ENCODE measurements at places on chromosomes 7 and 10.

- DNase-seq, result no peak
Observed at GRCh38 chr7:131720703-131721102, 164.3 kb upstream of the PODXL start.

GRCh38 chr7:116511552-116512519 lies 12.3 kb downstream of the CAV2 start:
- no peak for DNase-seq

DNA sequence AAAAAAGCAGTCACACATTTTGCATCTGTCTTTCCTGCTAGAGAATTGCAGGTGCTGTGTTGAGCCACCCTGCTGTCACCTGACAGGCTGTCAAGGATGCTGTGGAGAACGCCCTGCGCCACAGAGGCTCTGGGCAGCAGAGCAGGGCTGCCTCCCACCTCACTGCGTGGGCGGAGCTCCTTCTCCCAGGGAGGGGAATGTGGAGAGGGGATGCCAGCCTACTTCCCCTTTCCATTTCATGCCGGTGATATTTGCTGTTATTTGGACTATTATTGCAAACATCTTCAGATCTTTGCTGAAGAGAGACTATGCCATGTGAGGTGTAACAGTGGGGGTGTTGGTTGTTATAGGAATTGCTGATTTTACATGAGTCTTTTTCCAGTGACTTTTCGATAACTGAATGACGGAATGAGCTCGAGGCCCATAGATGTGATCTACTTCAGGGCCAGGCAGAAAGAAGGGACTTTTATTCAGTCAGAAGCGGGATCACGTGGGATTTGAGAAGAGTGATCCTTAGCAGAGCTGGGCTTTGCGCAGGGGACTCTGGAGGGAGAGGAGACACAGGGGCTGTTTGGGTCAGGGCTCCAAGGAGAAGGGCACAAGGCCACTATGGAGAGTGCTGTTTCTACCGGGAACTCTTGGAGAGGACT lies 13.6 kb upstream of the PRKAG2 start:
- no peak for DNase-seq

GRCh38 chr7:90227259-90227658 lies 15.7 kb downstream of the STEAP2 start:
- DNase-seq, result no peak

DNA sequence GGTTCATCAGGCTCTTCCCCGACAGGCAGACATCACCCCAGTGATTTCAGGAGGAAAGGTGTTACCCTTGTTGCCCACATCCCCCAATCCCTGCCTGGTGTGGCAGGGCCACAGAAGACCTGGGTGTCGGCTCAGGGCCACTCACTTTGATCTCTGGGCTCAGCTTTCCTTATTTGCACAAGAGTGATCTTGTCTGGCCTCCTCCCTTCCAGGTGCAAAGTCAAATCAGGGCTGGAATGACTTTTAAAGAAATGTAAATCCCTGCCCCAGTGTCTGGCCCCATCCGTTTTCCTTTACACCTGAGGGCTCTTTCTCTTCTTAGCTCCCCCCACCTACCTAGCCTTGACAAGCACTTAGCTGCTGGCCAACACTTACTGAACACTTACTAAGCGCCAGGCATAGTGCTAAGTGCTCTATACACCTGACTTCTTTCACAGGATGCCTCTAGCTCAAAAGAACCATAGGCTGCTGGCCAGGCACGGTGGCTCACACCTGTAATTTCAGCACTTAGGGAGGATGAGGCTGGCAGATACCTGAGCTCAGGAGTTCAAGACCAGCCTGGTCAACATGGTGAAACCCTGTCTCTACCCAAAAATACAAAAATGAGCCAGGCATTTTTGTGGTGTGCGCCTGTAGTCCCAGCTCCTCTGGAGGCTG lies 979 bp upstream of the NODAL start:
- no peak for DNase-seq

DNA sequence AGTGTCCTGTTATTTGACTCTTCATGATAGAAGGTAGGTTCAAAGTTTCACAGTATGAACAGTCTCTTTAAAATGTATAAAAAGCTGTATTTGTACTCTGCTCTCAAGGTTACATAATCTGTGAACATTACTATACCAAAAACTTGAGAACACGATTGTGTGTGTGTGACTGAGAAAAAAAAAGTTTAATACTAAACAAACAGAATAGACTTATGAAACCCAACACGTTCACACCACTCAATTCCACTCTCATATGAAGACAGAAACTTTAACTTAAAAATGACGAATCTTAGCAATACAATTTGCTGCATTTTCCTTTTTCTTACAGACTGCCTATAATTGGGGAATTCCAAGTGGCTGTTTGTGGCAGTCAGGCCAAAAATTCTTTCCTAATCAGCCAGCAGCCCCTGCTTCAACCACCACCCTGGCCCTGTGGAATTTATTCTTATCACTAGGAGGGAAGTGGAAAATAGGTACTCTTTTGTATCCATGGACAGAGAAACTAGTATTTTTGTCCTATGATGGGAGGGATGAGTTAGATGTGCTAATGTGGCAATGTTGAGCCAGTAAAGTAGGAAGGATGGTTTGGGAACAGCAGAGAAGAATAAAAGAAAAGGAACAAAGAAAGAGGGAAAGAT lies 42.8 kb downstream of the MINDY3 start:
- DNase-seq, result no peak

Data from neural crest cell (in vitro differentiated cells).